ENCODE measurements at places on chromosomes 12 and 14.
A peak's percentile ranks its signal among the peaks of the same experiment; 100 is the strongest.

DNA sequence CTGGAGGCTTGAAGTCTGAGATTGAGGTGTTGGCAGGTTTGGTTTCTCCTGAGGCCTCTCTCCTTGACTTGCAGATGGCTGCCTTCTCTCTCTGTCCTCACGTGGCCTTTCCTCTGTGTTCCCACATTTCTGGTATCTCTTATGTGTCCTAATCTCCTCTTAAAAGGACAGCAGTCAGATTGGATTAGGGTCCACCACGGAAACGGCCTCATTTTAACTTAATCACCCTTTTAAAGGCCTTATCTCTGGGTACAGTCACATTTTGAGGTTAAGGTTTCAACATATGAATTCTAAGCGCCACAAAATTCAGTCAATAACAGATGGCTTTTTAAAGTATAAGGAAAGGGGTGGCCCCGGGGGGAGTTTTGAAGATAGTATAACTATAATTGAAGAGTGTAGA is 33.5 kb downstream of the UNC79 start:
- no peak for DNase-seq

GRCh38 chr12:124716208-124717130 is 147.2 kb downstream of the SCARB1 start:
- no peak for DNase-seq

GRCh38 chr12:106235770-106236169 is 12.1 kb downstream of the CKAP4 start:
- no peak for DNase-seq

- DNase-seq, result no peak
These were observed 460.0 kb downstream of the FUT8 start for GRCh38 chr14:65872536-65872935.

GRCh38 chr12:93766796-93767523 is 89.8 kb downstream of the CRADD start:
- peak; percentile 10 for DNase-seq

GRCh38 chr14:55813630-55814029 is 233.6 kb downstream of the KTN1 start:
- no peak for DNase-seq

- no peak for DNase-seq
These were observed 69.1 kb downstream of the ASCL4 start for GRCh38 chr12:107843351-107844311.

DNA sequence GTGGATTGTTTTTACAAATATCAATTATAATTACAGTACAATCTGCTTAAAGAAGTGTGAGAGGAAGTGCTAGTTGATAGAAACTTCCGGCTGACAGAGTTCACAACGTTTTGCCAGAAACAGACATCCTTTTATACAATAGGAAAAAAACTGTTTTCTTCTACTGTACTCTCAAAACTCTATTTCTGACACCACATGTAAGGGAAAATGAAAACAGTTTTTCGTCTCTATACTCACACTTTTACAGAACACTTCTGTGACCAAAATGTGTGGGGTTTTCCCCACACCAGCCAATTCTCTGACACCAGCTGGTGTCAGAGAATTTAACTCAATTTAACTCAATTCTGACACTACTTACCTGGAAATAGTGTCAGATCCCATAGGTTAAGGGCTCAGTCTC is 24.2 kb upstream of the HIF1A start:
- peak; percentile 24 for DNase-seq

DNA sequence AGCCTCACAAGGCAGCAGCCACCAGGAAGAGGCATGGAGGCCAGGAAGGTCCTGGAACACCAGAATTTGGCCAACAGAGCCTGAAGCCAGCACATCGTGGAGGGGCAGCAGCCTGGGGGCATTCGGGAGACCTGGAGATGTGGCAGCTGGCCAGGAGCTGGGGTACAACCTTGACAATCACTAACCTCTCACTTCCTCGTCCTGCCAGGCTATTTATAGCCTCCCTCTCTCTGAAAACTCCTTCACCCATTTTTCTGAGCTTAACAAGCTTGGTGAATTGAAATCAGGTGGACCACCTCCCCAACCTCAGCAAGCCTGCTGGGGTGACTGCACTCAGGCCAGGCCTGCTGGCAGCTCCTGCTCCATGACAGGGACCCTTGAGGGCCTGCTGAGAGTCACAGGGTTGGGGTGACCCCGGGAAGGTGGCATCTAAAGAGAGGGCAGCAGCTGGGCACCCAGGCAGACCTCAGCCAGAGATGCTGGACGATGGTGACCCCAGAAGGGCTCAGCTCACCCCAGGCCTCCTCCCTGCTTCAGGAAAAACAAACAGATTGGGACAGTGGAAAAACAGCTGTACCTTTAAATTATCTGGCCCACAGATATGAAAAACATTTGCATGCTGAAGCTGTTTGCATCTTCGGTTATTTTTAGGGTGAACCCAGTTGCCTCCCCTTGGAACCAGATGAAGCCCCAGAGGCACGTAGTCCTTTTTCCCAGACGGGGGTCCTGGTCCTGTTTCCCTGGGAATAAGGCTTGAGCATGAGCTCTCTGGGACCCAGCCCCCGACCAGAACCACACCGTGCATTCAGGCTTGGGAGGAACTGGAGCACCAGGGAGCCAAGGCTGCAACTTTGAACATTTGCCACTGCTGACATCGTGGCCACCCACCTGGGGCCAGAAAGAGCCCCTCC is 67.0 kb downstream of the PITPNM2 start:
- DNase-seq, result no peak
